ENCODE measurements at places on chromosomes 5 and 9. TPM values are rescaled to one million over a fixed set of nuclear protein-coding genes. Genes with fewer than 3 reads are reported as not detected.
A peak's percentile ranks its signal among the peaks of the same experiment; 100 is the strongest.

DNA sequence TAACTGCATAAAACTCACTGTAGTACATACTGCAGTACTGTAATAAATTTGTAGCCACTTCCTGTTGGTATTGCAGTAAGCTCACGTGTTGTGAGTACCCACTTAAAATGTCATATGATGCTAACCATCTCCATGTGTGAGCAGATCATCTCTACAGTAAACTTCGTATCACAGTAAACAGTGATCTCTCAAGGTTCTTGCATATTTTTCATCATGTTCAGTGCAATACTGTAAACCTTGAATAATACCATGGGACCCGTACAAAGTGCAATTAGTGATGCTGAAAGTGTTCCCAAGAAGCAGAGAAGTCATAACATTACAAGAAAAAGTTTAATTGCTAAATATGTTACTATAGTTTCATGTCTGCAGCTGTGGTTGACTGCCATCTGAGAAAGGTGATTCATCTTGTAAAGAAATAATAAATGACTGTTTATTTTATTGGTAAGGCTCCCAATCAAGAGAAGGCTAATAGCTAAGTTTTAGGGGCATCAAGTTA lies 253.8 kb upstream of the POU5F2 start:
- peak; percentile 8 for DNase-seq

- no peak for DNase-seq
These were observed 81.2 kb upstream of the SPTLC1 start for GRCh38 chr9:92196400-92196799.

DNA sequence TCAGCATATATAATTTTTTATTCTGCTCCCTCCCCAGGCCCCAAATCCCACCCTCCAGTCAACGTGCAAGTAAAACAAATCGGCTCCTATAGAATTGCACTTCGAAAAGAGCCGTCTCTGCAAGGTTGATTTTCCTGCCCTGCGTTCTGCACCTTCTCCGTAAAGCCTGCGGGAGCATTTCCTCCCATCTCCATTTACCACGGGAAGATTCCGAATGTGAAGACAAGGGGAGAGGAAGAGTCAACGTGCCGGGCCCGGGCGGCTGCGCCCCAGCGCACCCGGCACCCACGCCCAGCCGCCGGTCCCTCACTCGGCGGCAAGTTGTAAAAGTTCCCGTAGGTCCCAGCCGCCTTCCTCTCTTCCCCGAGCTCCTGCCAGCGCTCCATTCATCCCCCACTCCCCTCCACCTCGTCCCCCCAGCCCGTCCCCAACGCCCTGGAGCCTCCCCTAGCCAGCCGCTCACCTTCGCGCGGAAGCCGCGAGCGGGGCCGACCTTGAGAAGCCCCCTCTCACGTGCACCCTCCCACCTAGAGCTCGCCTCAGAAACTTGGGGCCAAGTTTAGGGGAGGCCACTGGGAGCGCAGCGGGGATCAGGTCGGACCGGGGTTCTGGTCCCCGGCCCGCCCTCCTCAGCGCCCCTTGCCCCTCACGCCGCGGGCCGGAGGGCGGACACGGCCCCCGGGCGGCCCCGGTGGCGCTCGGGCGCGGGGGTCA lies 431 bp downstream of the BNC2 start:
- DNase-seq: no peak

Gene BRD9
- total RNA-seq: 48.9 TPM

- DNase-seq: peak; percentile 34
These were observed 46.3 kb downstream of the STC2 start for GRCh38 chr5:173281910-173282309.

- no peak for DNase-seq
These were observed 152.4 kb downstream of the ACTL7B start for GRCh38 chr9:108703429-108703828.

DNA sequence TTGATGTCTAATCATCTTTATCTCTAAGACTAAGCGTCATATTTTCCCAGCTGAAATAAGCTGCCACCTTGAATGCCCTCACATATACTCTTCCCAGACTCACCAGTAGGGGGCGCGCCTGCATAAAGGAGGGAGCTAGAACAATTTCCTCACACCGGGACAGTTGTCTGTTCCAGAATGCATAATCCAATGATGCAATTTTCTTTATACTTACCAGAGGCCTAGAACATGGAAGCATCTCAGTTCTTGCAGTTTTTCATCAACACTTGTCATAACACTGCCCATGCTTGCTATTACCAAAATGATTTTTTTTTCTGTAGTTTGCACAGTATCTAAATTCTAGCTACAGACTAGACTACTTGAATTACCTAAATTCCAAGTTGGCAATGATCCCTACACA lies 203.9 kb downstream of the FRMD3 start:
- DNase-seq: peak; percentile 92

- DNase-seq: no peak
These were observed 367.5 kb upstream of the PTGER4 start for GRCh38 chr5:40312205-40312604.

DNA sequence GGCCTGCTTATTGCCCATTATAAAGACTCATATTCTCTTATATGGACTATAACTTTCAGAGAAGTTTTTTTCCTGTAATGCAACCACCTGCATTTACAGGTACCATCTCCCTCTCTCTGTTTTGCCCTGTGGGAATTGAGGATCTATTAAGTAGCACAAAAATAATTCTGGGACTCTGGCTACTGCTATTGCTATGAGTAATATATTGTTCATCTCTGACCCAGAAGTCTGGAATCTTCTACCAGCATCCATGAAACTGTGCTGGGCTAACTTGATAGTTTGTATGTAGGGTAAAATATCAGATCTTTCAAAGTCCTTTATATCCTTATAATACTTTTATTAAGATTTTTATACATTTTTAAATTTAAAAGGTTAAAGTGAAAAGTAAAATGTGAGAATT lies 607.2 kb downstream of the EFNA5 start:
- no peak for DNase-seq

Gene PCDHB11
- total RNA-seq: 0.75 TPM

Gene WNK2
- total RNA-seq: 0.29 TPM

Gene GABRB2
- not detected for total RNA-seq

Gene OR13C3
- not detected for total RNA-seq

Gene TSSK1B
- 0.39 TPM for total RNA-seq
